ENCODE measurements at places on chromosomes 11 and 22.

GRCh38 chr11:94528551-94528950 is 15.2 kb upstream of the FUT4 start:
- no peak for DNase-seq
- peaks cover 44% of the 10 kb centered on the region for H3K27me3 ChIP-seq
- H3K27ac ChIP-seq, result no peak overlapping the region
- no peaks in the 10 kb centered on the region for H3K36me3 ChIP-seq
- no peak overlapping the region for H3K4me3 ChIP-seq
- no peaks in the 10 kb centered on the region for H3K4me1 ChIP-seq

DNA sequence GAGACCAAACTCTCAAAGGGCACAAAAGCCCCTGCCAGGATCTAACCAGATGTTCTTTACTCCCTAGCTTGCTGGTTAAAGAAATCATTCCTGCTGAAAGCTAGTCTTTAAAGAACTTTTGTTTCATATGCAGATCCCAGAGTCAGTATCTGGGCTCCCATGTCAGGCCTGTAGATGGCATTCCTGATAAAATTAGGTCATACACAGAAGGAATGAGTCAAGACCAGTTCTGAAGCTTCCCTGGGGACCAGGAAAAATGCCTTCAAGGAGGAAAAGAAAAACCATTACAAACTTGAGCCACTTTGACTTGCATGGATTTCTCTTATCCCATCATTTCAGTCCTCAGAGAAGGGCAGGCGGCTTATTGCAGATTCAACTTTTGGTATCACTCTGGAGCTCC is 5.9 kb downstream of the DBX1 start:
- peaks cover 10% of the 10 kb centered on the region for H3K36me3 ChIP-seq
- H3K4me1 ChIP-seq, result peaks cover 16% of the 10 kb centered on the region
- H3K27me3 ChIP-seq, result peaks cover 46% of the 10 kb centered on the region
- H3K27ac ChIP-seq, result no peak overlapping the region
- H3K4me3 ChIP-seq, result no peak overlapping the region

GRCh38 chr11:33868647-33869461 is 23.0 kb downstream of the LMO2 start:
- H3K27ac ChIP-seq, result no peak overlapping the region
- no peak for DNase-seq
- no peaks in the 10 kb centered on the region for H3K36me3 ChIP-seq

DNA sequence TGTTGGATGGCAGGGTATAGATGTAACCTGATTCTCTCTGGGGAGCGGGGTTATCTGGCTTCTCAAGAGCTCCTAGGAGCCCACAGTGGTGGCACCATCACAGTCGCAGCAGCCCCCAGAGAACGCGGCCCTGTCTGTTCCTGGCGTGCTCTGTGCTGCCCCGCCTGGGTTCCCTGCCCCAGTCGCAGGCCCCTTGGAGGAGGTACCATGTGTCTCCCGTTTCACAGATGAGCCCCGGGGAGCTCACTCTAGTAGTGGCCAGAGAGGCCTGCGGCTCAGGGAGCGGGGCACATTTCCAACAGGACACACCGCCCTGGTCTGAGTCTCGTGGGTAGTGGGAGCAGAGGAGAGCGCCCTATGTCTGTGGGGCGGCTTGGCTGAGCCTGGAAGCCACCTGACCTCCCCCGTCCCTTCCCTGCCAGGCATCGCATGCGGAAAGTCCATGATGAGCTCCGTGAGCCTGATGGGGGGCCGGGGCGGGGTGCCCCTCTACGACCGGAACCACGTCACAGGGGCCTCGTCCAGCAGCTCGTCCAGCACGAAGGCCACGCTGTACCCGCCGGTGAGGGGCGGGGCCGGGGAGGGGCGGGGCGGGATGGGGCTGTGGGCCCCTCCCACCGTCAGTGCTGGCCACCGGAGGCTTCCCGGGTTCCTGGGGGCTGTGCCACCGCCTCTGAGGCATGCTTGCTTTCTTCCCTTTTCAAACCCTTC is 21.0 kb upstream of the PPP6R3 start:
- H3K4me3 ChIP-seq, result no peak overlapping the region
- no peaks in the 10 kb centered on the region for H3K27me3 ChIP-seq
- peaks cover 2% of the 10 kb centered on the region for H3K36me3 ChIP-seq
- no peak overlapping the region for H3K27ac ChIP-seq

- DNase-seq, result peak; percentile 73
- peak overlapping the region; percentile 90 for H3K4me3 ChIP-seq
- peaks cover 6% of the 10 kb centered on the region for H3K27me3 ChIP-seq
These were observed 712 bp upstream of the SLC2A11 start for GRCh38 chr22:23856721-23857605.

DNA sequence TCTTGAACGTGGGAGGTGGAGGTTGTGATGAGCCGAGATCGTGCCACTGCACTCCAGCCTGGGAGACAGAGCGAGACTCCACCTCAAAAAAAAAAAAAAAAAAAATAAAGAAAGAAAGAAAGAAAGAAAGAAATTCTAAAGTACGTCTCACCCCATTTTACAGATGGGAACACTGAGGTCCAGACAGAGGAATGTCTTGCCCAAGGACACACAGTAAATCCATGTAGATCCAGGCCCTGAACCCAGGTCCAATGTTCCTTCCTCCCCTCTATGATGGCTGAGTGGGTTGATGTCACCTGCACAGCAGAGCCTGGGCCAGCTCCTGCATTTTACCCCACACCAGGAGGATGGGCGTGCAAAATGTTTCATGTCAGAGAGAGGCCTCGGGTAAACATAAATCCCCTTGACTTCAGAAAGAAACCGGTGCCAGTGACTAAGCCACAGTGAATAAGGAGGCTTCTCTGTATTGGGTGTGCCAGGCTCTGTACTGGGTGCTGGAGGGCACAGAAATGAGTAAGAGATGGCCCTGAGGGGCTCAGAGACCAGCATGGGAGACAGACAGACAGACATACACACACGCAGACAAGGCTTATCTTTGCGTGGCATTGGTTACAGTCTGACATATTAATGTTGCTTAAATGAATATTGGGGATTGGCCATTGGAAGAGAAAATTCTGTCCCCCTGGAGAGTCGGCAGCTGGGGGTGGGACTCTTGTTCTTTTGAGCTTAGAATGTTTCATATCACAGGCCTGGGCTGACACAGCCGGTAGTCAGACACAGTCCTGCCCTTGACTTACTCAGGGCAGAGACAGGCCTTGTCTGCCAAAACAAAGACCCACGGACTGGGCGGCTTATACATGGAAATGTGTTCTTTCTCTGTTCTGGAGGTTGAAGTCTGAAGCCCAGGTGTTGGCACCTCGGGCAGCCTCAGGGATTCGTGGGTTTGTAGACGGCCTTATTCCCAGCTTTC is 105.4 kb downstream of the MIAT start:
- H3K27ac ChIP-seq, result no peak overlapping the region
- DNase-seq, result no peak
- peaks cover 6% of the 10 kb centered on the region for H3K36me3 ChIP-seq
- H3K4me1 ChIP-seq, result no peaks in the 10 kb centered on the region

DNA sequence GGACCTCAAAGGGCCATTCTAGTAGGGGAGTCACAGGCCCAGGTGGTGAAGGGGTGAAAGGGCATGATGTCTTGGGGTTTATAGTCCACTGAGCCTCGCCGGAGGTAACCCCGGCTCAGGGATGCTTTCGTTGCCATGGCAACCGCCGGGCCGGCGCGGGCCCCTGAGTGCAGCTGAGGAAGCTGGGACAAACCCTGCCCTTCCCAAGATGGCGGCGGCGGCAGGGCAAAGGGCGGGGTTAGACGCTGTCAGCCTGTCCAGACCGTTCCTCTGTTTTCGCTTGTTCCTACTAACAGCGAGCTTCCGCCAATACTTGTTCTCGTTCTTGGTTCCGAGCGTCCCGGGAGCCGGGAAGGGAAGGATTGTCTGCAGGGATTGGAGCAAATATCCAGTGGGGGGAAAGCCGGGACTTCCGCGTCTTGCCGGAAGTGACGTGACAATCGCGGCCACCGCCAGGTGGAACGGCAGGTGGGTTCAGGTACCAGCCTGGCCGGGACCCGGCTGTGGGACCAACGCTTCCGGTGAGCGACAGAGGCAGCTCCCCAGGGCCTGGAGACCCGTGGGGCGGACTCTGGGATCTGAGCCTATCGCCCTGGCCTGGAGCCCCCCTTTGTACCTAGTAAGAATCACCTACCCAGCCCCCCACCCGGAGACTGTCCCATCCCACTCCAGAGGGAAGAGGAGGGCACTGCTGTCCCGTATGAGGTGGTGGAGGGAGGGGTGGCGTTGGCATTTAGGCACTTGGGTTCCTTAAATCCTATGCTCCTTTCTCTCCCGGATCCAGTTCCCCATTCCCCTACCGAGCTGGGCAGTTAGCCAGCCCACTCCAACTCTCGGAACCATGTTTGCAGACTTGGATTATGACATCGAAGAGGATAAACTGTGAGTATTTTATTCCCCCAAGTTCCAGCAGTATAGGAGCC is at the start of gene PICK1:
Gene PICK1, plus strand, starts transcription at position 436 of the 923 bp plus-strand sequence. Its CDS starts 406 bp downstream, at position 842.
- peak within 1 kb of the TSS; percentile 96 for H3K27ac ChIP-seq
- H3K4me3 ChIP-seq, result peak within 1 kb of the TSS; percentile 96
- peaks cover 15% of the 10 kb centered on the region for H3K4me1 ChIP-seq
- peaks cover 4% of the 10 kb centered on the region for H3K36me3 ChIP-seq
- H3K27me3 ChIP-seq, result peaks cover 7% of the 10 kb centered on the region

DNA sequence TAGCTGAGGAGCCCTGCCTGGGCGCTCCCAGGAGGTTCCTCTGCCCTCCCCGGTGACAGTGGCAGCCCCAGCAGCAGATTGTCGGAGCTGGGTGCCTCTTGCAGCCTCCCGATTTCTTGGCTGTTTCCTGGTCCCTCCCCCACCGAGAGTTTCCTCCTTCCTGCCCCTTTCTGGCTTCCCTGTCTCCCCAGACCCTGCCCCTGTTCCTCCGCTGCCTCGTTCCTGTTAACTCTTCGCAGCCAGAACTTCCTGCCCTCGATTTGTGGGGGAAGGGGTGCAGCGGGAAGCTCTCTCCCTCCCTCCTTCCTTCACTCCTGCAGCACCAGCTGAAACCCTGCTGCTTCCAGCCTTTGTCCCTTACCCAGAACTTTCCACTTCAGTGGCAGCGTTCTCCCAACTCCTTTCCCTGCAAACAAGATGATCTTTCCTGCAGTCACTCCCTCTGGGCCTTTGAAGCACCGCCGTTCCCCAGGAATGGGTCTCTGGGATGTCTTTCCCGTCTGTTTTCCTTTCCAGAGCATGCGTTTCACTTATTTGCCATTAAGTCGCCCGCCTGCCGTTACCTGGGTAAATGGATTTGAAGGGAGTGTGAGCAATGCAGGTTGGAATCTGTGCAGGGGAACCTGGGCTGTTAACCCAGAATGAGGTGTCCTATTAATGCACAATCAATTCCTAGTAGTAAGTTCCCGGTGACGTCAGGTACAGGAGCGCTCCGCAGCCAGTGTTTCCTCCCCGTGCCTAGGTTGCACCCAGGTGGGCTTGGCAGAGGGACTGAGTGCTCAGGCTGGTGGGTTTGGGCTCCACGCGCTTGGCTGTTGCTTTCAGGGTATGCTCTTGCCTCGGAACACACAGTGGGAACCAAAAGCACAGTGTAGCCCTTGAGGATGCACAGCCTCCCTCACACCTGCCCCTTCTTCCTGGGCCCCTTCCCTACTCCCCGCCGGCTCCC is 4.3 kb downstream of the GRK2 start:
- no peaks in the 10 kb centered on the region for H3K27me3 ChIP-seq
- peaks cover 57% of the 10 kb centered on the region for H3K4me1 ChIP-seq
- peak overlapping the region; percentile 97 for H3K27ac ChIP-seq
- DNase-seq, result peak; percentile 78

DNA sequence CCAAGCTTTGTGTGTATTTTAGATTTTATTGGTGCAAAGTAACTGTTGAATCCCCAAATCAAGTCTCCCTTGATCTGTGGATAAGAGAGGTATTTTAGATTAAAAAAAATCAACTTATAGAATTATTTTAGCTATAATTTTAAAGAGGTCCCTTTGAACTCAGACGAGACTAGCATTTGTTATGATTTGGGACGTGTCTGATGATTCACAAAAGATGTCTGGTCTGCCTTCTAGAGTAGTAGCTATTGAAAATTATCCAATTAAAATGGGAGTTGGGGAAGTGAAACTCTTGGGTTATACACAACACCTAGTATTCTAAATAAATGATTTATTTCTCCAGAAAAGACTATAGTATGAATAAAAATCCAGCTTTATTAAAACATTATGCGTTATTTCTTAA is 227.9 kb upstream of the GRIA4 start:
- H3K27ac ChIP-seq, result no peak overlapping the region
- no peaks in the 10 kb centered on the region for H3K27me3 ChIP-seq
- DNase-seq, result no peak
- H3K4me1 ChIP-seq, result no peaks in the 10 kb centered on the region
- no peaks in the 10 kb centered on the region for H3K36me3 ChIP-seq
- no peak overlapping the region for H3K4me3 ChIP-seq
